ENCODE measurements at places on chromosomes 4 and X.

- peak; percentile 44 for DNase-seq
These were observed 254.5 kb upstream of the VEGFC start for GRCh38 chr4:177047070-177047850.

GRCh38 chr4:173242466-173243250, 74.0 kb downstream of the GALNT7 start:
- no peak for DNase-seq

DNA sequence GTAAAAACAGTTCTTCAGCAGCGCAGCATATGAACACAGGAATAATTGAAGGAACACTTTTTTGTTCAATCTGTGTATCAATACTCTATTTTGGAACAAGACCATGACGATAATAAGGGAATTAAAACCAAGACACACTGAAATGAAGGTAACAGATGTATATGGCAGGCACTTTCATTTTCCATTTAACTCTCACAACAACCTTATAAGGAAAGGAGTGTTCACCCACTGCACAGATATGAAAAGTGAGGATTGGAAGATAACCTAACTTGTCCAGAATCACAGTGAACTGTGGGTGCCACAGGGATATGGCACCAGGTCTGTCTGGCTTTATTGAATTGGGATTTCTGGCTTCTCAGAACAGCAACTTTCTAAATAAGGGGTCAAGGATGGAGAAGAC, 153.3 kb downstream of the MID1IP1 start:
- DNase-seq: no peak

- DNase-seq: no peak
These were observed 9.0 kb downstream of the MPC1L start for GRCh38 chrX:40632199-40632598.

- no peak for DNase-seq
These were observed 56.9 kb downstream of the CPLX1 start for GRCh38 chr4:768995-769394.

GRCh38 chr4:13656569-13657405, 29.3 kb upstream of the BOD1L1 start:
- peak; percentile 19 for DNase-seq

DNA sequence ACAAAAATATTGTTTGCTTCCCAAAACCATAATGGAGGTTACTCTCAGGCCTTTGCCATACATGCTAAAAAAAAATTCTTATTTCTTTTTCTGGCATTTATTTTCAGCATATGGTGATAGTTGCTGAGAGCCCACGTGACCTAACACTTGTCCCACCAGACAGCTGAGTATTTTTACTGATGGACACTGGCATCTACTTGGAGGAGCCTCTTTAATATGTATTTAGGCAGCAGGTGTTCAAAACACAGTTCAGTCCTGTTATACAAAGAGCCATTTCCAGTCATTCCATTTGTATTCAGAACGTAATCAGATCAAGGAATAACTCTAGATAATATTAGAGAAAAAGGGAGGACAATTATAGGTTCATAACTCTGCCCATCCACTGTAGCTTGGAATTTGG, 95.5 kb downstream of the CXCL13 start:
- DNase-seq: no peak

GRCh38 chr4:25578432-25578831, 77.2 kb upstream of the SLC34A2 start:
- DNase-seq: no peak

- DNase-seq: no peak
These were observed 225.6 kb upstream of the FAM241A start for GRCh38 chr4:111919639-111920038.
